ENCODE measurements at places on chromosomes 11 and 22.

DNA sequence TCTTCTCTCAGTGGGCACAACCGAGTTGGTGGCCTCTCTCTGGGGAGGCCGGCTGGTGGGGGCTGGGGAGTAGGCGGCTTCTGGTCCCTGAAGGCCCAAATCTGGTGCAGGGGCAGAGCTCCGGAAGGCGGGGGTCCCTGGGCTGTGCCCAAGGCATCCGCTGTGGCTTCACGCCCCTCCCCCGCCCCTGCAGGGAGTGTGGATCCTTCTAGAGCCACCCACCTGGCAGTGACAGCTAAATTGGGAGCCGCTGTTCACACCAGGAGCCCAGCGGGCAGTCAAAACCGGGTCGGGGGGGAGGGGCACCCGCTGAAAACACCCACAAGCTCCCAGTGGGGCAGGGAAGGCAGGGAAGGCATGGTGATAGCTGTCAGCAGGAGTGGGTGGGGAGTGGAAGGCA lies 4.6 kb upstream of the RTN4R start:
- no peak for DNase-seq

- no peak for DNase-seq
Measured at GRCh38 chr11:40037005-40037404, 1422.4 kb downstream of the LRRC4C start.

DNA sequence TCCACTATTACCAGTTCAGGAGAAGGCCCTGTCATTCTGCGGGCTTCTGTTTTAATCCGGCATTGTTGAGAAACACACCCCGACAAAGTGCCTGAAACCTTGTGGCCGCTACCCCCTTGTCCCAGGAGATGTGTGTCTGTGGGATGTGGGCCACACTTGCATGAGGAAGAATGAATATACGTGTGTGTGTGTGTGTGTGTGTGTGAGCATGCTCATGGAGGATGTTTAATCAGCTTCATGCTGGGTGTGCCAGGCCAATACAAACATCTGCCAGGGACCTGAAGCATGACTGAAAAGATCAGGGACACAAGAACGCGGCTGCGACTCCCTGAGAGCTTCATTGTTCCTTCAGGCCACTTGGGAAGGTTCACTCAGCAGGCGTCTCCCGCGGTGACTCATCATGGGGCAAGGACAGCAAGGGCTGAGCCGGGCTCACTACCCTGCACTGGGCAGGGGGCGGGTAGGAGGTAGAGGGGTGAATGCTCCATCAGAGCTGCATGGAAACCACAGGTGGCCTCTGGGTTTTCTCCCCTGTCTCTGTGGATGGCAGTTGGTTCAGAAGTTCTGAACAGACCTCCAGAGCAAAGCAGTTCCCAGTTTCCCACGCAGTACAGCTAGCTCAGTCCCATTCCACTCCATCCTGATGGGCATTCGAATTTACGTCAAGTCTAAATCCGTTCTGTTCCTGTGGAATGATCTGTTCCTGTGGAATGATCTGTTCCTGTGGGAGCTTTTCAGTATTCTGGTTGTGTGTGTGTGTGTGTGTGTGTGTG lies 7.0 kb upstream of the MALAT1 start:
- no peak for DNase-seq

DNA sequence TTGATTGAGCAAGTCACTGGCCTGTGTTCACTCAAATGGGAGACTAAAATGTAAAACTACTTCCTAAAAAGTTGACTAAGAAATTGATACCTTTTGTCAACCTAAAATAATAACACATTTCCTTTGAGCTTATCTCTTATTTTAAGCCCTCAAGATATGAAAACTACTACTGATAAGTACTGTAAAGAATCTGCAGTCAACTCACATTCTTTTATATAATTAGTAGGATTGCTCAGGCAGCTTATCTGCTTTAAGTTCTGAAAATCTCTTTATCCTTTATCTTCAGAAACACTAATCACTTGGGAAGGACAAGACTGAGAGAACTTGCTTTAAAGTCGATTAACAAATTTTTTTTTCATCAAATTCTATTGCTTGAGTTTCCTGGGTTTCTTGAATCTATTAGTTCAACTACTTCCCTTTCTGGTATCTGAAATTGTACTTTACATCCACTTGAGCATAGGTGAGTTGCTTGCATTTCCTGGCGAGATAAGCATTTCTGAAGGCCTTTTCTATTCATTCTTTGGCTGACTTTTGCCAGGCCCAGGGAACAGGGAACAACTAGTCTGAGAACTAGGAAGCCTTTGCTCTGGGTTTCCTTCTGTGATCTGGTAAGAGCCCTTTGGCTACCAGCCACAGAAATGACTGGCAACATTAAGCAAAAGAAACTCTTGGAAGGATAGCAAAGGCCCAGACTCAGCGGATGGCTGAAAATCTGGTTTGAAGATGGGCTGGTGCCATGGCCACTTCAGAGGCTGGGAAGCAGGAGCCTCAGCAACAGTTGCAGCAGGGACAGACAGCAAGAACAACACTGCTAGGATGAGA lies 19.3 kb upstream of the CSRP3 start:
- no peak for DNase-seq

GRCh38 chr22:19992481-19992911 lies 24.1 kb downstream of the ARVCF start:
- DNase-seq: no peak

DNA sequence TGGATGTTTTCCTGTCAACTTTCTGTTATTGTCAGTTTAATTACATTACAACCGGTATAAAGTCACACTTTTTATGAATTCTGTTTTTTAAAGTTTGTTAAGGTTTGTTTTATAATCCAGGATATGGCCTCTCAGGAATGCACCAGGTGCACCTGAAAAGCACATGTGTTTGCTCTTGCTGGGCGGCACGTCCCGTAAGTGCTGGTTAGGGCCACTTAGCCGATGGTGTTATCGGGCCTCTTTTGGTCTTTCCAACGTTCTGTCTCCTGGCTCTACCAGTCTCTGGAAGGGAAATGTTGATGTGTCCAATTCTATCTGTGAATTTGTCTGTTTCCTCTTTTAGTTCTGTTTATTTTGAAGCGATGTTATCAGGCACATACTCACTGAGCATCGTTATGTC lies 695.7 kb downstream of the BRD1 start:
- no peak for DNase-seq

DNA sequence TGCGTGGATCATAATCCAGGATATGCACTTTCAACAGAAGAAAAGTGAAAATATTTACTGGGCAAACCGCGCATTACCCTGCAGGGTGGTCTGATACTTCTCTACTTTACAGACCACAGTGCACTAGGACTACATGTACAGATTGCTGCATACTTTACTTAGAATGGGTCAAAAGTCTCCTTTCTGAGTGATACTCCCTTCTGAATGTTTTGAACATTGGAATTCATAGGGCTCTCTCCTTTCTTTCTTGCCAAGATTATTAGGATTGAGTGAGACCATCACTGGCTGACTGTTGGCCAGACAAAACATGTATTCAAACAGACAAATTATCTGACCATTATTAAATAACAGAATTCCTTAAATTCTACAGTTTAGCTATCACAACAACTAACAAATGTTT lies 6.6 kb upstream of the FIBIN start:
- DNase-seq: no peak

GRCh38 chr22:21938906-21939305 lies 13.7 kb downstream of the PPM1F start:
- DNase-seq: no peak

GRCh38 chr11:20156280-20156875 lies 3.9 kb downstream of the DBX1 start:
- no peak for DNase-seq

- DNase-seq: no peak
Measured at GRCh38 chr22:44755417-44755816, 3.0 kb downstream of the ARHGAP8 start.

DNA sequence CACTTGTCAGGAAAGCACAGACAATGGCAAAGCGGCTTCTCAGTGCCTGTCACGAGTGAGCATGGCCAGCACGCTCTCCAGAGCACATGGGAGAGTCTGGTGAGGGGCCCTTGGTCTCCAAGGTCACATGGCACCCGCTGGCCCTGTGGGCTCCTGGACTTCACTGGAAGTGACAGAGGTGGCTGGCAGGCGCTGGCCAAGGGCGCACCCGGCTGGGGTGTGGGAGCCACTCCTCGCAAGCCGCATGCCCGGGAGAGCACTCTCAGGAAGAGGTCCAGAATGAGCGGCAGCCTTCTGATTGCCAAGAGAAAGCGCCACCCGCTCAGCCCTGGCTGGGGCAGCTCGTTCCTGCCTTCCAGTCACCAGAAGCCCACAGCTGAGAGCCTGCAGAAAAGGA lies 17.1 kb upstream of the MOB2 start:
- DNase-seq: no peak

- no peak for DNase-seq
Measured at GRCh38 chr22:17924076-17924475, 100.3 kb downstream of the MICAL3 start.

DNA sequence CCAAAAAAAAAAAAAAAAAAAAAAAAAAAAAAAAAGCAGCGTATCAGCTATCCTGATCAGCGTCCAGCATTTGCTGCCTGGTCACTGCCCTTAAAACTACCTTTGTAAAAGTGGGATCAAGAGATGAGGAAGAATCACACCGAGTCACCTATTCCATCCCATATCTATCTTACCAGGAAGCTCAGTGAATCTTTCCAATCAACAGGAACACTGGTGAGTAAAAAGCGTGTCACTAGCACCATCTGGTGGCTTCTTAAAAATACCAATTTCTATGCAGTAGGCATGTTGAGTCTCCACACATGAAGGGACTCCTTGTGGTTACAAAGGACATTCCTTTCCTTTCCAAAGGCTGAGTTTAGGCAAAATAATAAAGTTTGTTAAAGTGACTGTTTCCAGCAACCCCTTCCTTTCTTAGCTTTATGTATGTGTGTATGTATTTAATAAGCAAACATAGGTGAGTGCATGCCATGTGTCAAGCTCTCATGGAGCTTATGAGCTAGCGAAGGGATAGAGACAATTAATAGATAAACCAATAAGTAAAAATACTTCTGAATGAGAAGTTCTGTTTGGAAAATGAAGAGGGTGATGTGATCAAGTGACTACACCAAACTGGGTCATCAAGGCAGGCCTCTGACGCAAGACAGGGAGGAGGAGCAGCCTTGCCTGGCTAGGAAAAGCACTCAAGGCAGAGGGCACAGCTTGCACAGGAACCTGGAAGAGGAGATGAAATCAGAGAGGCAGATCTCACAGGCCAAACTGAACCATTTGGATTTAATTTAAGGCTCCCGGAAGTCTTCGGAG lies 13.9 kb upstream of the TP53AIP1 start:
- no peak for DNase-seq

Measured in activated naive CD8-positive, alpha-beta T cell treated with anti-CD3 and anti-CD28 coated beads, Interleukin-2, amount 50 U/mL, for 16 hours (primary cell).